ENCODE measurements at places on chromosomes 11 and 22.

DNA sequence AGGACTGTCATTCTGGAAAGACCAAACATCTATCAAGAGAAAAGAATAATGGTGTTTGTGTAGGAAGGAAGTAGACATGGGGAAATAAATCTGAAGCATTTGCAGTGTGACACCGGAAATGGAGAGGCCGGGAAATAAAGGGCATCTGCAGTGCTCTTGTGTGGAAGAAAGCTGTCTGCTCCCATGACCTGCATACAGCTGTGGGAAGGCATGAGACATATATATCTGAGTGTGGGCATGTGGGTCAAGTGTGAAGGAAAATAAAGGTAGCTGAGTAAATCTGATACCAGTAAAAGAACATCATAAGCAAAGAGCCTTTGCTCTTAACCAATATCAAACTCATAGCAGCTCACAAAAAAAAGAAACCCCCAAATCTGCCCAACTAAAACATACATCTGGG is 72.1 kb upstream of the OR5AK2 start:
- no peak for DNase-seq

DNA sequence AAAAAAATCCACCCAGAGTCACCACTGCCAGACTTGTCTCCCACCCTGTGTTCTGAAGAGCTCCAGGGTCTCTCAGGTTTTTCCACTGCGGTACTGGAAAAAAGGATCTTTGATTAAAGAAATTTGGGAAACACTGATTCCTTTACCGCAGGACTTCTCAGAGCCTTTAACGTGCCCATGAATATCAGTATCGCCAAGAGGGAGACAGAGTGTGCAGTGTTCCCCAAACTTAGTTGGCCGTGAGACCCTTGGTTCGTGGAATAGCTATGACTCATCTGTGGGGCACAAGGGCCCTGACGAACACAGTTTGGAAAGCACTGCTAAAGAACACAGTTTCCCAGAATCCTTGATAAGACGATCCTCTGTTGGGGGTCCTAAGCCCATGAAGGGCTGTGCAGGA is 31.7 kb downstream of the SYT7 start:
- no peak for DNase-seq

DNA sequence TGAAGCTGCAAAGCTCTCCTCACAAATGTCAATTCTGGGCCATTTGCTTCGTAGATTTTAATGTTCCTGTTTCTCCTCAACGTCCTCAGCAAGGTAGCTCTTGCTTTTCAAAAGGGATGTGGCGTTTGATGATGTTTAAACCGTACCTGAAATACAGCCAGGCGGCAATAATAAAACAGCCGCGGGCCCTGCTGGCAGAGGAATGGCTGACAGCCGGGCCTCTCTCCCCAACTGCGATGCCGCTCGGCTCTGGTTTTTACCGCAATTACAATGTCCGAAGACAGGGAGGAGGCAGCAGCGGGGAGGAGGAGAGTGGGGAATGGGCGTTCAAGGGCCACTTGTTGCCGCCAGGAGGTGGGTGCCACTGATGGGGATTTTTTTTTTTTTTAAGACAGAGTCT is 27.5 kb downstream of the MACROD1 start:
- DNase-seq, result no peak

DNA sequence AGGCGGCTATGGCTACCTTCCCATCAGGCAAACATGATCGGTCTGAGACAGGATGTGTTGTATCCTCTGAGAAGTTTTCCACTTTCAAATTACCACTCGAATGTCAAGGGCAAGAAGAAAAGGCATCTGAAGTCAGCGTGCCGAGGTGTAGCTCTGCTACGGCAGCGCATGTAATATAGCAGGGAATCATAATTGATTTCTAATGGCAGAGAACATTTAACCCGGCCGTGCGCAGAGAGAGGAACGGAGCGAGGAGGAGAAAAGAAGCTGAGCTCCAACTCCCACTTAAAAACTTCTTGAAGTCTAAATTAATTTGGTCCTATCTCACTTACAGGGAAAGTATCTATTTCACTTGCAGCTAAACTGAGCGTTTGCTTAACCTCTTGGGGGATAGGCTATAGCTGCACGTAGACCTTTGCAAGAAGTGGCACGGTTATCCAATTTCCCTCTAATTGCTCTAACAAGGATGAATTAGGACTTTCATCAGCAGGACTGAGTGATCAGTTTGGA is 137.3 kb upstream of the KIRREL3 start:
- DNase-seq, result no peak

GRCh38 chr11:103491777-103492176 is 382.6 kb downstream of the DYNC2H1 start:
- no peak for DNase-seq

- no peak for DNase-seq
These were observed 365.0 kb downstream of the MIAT start for GRCh38 chr22:27022274-27022895.

GRCh38 chr22:30015846-30016245 is 64.4 kb upstream of the HORMAD2 start:
- no peak for DNase-seq

DNA sequence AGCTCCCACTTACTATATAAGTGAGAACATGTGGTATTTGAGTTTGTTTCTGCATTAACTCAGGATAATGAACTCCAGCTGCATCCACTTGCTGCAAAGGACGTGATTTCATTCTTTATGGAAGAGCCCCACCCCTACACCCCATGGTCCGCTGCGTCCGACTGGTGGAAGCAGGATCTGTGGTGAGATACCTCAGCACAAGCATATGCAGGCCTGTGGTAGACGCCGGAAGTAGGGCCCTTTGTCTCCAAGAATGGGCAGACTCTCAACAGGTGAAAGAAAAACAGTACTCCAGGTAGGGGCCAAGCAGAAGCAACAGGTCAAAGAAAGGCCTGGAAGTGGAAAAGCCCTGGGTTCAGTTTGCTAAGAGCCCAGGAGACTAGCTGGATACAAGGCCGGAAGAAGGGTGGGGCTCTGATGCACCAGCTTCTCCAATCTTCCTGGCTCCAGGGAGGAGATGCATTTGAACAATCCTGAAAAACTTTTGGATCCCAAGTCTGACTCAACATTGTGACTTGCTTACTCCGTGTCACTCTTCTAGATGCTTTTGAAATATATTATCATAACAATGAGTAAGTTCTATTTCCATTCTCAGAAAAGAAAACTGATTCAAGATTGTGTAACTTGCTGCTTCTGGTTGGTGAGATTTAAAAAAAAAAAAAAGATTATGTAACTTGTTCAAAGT is 30.4 kb downstream of the NEAT1 start:
- no peak for DNase-seq

GRCh38 chr11:67405688-67406339 is 1.9 kb downstream of the TBC1D10C start:
- DNase-seq, result no peak

GRCh38 chr11:85710917-85711316 is 24.9 kb upstream of the CCDC89 start:
- DNase-seq, result no peak

DNA sequence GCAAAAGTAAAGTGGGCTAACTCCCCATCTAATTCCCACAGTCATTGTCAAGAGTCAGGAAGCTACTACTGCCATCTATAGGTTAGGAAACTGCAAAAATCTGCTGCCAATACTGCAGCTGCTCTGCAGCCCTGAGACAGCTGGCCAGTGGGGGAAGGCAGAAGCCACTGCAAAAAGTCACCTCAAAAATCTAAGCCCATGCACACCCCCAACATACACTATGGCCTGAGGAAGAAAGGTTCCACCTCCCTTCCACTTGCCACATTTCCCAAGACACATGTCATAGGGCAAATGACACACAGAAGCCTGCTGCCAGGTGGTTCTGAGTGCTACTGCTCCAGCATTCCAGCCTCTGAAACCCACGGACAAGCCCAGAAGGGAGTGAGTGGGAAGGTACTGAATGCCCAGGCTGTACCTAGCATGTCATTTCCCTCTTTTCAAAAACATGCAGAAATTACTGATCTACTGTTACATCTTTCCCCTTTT is 36.9 kb downstream of the DGCR2 start:
- no peak for DNase-seq

- no peak for DNase-seq
These were observed 115.3 kb downstream of the PKNOX2 start for GRCh38 chr11:125279676-125280418.

- no peak for DNase-seq
These were observed 2.9 kb upstream of the MYO7A start for GRCh38 chr11:77125191-77125590.

GRCh38 chr11:113603277-113604059 is 102.6 kb downstream of the TMPRSS5 start:
- DNase-seq, result no peak

DNA sequence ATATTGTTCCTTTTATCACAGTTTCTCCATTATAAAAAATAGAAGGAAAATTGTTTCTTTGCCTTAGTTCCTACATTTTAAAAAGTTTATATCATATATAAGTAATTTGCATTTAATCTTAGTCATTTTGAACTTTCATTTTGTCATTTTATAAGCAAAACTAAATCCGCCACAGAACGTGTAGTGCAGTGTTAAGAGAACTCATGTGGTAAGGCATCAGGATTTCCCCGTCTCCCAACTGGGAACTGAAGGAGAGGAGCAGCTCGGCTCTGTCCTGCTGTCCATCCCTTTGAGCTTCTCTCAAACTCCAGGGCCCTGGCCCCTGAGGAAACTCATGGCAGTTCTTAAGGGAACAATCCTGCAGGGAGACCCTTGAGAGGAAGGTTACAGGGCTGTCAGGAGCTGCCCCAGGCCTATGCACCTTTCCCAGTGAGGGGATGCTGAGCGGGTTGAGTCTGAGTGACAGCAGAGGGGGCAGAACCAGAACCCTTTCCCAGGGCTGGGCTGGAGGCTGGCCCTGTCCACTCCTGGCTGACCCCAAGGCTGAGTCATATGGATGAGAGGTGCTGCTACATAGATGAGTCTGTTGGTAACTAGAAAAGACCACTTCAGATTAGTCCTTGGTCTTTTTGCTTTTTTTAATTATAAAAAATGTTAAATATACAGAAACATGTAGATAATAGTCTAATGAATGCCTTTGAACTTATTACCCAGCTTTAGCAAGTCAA is 333.1 kb downstream of the TBC1D22A start:
- DNase-seq, result no peak

DNA sequence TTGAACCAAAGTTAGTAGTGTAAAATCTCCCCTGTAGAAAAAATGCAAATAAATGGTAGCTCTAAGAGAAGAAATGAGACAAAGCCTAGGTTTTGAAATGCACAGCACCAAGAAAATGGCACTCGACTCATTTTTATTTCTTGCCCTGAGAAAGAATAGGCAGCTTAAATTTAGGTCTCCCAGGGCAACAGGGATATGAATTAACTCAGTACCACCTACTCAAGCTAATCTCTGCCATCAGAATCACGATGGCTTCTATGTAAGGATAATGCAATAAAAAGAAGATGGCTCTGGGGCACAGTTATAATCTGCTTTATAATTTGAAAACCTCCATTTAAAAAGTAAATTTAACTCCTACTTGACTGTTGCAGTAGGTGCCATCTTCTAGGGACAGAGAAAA is 1784.3 kb downstream of the LRRC4C start:
- no peak for DNase-seq

DNA sequence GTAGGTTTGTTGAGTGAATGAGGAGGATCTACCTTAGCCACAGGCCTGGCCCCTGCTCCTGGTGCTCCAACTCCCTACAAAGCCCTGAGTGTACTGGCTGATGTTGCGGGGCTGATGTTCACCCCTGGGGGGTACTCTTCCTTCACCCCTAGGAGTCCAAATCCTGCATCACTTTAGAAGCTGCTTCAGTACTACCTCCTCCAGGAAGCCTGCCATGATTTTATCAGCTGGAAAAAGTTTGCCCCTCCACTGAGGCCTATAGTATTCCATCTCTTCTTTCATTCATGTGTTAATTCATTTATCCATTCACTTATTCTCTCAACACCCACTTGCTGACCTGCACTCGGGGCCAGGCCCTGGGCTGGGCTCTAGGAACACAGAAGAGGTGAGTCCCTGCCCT is 7.8 kb downstream of the SHISAL1 start:
- no peak for DNase-seq

DNA sequence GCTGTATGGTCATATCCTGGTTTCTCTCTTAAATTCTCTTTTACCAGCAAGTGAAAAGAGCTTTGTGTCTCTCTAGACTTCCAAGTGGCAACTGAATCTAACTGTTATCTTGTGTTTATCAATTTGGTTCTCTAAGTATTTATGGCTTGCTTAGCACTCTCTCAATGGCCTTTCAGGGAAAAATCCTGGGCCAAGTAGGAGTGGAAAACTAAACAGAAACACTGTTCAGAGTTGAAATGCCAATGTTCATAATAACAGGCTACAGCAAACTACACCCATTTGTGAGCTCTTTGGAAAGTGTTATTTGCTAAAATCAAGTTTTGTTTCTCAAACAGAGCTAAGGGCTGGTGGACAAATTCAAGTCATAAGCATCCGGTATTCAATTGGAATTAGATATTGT is 10.1 kb downstream of the MMP12 start:
- DNase-seq, result no peak

- DNase-seq, result no peak
These were observed 6.5 kb upstream of the HORMAD2 start for GRCh38 chr22:30073743-30074142.

DNA sequence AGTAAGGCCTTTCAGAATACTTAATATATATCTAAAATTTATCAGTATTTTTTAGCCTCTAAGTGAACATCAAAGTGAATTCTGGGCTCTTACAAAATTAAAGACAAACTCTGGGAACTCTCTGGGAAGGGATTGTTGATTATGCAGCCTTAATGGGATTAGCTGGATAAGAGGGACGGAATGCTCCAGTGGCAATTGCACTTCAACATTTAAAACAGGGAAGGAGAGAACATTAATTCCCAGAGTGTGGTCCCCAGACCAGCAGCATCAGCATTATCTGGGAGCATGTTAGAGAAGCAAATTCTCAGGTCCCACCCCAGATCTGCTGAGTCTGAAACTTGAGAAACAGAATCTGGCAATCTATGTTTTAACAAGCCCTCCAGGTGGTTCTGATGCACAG is 46.5 kb downstream of the POLD3 start:
- no peak for DNase-seq

- no peak for DNase-seq
These were observed 226.4 kb downstream of the FAM181B start for GRCh38 chr11:82507288-82507687.

GRCh38 chr22:48433647-48434046 is 1394.0 kb downstream of the BRD1 start:
- DNase-seq, result no peak

GRCh38 chr22:37139762-37140161 is 10.0 kb downstream of the IL2RB start:
- DNase-seq, result no peak

DNA sequence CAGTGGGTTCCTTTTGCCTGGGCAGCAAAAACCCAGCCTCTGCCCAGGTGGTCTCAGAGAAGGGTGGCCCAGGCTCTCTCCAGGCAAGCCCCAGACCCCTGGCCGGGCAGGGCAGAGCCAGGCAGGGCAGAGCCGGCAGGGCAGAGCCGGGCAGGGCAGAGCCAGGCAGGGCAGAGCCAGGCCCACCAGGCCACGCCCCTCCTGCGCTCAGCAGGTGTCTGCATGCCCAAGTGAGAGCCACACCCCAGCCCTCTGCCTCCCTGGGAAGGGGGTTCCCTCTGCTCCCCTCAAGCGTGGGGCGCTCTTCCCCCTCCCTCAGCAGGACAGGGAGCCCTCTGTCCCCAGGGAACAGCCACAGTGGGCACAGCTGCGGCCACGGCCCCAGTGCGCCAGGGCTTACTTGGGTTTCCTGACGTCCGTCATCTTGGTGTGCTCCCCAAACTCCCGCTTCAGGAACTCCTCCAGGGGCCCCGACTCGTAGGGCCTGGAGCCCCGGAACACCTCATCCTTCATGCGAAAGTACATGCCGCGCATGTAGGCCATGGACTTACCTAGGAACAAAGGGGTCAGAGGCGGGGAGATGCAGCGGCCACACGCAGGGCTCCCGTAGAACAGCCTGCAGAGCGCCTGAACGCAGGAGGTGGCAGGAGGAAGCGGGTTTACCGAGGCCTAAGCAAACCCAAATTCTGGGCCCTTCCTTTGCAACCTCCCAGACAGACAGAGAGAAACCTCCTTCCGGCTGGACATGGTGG is 10.1 kb upstream of the BAIAP2L2 start:
- no peak for DNase-seq
